ENCODE measurements at places on chromosomes 7 and 10.

DNA sequence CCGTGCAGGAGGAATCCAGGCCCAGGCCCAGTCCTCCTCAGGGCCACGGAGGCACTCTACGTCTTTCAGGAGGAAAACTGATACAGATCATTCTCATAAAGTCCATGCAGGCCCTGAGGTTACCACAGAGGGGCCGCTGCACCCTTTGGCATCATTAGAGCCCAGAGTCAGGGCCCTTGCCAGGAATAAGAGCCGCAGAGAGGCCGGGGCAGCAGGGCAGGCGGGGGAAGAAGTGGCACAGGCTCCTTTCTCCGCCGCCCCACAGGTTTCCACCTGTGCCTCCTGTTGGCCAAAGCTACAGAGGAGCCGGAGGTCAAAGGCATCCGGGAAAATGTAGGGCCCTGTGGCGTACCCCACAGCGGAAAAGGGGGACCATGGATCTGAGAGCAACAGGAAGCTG lies 366.6 kb upstream of the SHH start:
- DNase-seq: no peak

- no peak for DNase-seq
Observed at GRCh38 chr10:46544989-46545791, 11.3 kb downstream of the GPRIN2 start.

DNA sequence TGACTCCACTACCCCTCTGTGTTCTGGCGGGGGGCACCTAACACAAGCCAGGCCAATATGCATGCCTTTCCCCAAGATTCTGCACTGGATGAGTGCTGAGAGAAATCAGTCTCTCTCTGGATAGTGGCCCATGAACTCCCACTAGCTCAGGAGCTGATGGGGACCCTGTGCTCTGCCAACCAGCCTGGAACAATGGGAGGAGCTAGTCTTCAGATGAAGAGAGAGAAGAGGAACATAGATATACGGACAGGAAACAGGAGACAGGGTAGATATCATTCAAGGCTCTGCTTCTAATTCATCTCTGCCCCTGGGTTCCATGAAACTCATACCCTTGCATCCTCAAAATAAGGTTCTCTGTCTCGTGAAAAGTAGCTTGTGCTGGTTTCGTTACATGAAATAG lies 27.9 kb upstream of the PLXNA4 start:
- no peak for DNase-seq

DNA sequence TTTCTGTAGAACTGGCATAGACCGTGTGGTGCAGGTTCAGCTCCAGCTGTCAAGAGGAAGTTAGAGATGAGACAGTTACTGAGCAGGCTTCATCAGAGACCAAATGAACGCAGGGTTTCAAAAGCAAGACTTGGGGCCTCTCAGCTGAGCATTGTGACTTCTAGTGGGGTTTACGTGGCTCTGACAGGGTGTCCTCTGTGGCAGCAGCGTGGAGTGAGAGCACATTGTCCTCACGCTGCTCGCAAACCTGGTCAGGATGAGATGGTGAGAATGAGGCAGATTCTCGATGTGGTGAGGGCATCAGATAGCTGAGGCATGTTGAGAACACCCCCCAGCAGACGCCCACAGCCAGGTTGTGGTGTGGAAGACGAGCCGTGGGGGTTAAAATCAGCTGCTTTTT lies 126.0 kb downstream of the DNAJB6 start:
- DNase-seq: no peak

DNA sequence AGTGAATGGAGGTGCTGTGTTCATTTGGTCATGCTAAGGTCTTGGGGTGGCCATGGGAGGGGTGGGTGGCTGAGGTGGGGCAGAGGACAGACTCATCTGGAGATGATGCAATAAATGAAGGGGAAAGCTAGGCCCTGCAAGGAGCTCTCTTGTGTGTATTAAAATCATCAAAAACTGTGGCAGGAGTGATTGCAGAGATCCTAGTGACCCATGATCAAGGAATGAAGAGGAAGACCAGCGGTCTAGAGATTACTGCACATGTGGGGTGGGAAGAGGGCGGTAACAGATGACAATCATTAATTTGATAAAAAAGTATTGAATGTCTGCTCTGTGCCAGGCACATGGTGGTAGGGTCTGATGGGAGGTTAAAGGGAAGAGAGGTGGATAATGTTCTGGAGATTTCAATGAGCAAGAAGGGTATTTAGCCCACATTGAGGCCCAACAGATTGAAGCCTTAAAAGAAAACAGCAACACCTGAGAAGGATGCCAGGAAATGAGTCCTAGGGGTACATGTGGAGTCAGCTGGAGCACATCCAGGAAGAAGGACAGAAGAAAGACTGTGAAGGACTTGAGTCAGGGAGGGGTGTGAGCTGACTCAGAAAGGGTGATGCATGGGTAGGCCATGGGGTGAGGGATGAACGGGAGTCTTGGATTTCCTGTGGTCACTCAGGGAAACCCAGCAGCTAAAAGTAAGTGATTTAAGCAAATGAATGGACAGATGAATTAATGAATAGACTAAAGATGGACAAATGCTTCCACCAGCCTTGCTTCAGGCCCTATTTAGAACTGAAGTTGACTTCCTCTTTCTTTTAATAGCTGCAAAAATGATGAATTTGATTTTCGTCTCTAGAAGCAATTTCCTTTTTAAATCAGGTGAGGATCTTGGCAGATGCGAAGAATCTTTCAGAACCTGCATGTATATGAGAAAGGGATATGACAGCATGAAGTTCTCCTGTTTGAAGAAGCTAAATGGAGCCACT lies 83.1 kb upstream of the IGFBP3 start:
- no peak for DNase-seq

GRCh38 chr7:22394739-22395138 lies 37.8 kb upstream of the RAPGEF5 start:
- no peak for DNase-seq
